ENCODE measurements at places on chromosomes 12 and 14.

DNA sequence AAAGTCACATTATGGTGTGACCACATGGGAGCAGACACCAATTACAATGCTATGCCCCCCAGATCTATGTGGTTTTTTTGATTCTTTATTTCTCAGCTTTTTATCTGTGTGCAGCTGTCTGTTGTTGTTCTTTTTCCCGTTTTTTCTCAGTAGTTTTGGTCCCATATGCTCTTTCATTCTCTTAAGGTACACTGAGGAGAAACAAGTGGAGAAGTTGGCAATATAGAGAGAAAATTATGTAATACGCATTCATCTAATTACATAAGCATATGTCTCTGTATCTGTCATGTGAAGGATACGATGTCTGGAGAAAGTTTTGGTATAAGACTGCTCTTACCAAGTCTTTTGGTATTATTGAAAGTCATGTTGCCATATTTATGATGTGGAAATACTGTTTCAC is 819.0 kb downstream of the NRXN3 start:
- no peak for DNase-seq

- no peak for DNase-seq
These were observed 289.6 kb downstream of the ZFP36L1 start for GRCh38 chr14:68503186-68503825.

DNA sequence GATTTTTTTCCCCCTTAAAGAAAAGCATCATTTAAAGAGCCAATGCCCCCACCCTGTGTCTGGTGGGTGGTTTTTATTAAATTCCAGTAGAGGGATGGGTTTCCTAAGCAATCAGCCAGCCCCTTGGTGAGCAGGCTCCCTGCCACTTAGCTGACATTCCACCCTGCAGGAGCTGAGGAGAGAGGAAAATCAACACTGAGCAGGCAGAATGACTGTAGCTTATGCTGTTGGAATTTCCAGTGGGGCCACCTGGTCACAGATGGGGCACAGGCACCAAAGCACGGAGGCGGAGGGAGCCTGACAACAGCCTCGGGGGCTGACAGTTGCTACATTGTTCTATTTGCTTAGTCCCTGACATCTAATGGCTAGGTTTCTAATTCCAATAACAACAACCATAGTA is 127.7 kb downstream of the TMEM30B start:
- DNase-seq, result no peak

GRCh38 chr12:104063712-104064030 is 660 bp upstream of the HCFC2 start:
- DNase-seq, result peak; percentile 34

DNA sequence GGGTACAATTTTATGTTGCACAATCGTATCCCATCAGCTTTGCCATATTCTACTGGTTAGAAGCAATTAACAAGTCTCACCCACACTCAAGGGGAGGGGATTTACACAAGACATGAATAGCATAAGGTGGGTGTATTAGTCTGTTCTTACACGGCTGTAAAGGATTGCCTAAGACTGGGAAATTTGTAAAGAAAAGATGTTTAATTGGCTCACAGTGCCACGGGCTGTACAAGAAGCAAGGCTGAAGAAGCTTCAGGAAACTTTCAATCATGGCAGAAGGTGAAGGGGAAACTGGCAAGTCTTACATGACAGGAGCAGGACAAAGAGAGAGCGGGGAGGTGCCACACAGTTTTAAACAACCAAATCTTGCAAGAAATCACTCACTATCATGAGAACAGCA is 231.8 kb upstream of the AMIGO2 start:
- DNase-seq, result no peak

All from C1 segment of cervical spinal cord (tissue), 14 donors.